A172 (cell line): ENCODE measurements at places on chromosomes 1 and 21.
A peak's percentile ranks its signal among the peaks of the same experiment; 100 is the strongest.

DNA sequence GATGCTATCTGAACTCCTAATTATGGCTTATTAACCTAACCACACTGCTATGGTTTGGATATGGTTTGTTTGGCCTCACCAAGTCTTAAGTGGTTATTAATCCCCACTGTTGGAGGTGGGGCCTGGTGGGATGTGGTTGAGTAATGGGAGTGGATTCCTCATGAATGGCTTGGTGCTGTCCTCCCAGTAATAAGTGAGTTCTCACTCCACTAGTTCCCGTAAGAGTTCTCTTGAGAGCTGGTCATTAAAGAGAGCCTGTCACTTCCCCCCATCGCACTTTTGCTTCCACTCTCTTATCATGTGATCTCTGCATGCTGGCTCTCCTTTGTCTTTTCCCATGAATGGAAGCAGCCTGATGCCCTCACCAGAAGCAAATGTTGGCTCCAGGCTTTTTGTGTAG is 328.8 kb downstream of the PLA2G4A start:
- DNase-seq, result no peak

DNA sequence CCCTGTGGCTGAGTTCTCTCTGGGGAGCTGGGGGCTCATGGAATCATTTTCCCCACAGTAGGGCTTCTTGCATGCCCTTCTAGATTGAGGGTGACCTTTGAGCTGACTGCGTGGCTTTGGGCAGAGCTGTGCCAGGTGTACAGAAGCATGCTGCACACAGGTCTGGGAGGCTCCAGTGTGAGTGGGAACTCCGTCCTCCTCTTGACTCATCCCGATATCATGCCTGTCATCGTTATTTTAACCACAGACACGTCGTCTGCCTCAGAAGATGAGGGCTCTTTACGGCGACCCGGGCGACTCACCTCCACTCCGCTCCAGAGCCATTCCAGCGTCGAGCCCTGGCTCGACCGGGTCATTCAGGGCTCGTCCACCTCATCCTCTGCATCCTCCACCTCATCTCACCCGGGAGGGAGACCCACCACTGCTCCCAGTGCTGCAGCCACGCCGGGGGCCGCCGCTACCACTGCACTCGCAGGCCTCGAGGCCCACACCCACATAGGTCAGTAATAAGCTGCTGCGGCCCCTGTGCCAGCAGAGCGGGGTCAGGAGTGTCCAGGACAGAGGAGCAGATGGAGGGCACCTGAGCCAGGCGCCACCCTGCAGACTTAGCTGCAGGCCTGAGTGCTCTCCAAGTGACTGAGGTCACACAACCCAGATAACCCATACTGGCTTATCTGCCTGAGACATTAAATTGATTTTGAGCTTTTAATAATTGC is 39.8 kb downstream of the DIP2A start:
- DNase-seq, result peak; percentile 28

- DNase-seq, result no peak
These were observed 9.5 kb downstream of the SLC45A3 start for GRCh38 chr1:205670611-205671430.

DNA sequence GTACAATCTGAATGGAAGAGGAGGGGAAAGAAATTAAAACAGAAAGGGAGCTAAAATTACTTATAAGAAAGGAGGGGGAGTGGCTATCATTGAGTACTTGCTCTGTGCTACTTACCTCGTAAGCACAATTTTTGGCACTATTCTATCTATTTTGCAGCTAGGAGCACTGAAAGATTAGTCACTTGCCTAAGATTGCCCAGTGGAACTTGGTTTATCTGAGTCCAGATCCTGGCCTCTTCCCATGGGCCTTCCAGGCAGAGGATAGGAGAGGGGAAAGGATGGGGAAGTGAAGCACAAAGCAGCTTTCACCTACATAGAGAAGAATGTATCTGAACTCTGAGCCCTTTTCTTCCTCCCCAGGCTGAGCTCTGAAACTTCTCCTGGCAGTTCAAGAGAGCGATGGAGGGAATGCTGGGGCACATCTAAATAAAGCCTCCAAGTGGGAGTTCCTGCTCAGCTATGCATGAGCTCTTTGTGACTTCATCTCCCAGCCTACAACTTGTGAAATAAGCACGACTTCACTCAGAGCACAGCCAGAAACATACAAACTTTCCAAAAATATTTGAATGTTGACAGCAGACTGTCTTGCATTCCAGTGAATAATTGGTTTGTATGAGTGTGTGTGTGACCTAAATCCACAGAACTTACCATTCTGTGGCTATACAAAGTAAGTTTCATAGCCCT is 29.4 kb downstream of the HMGB4 start:
- DNase-seq, result no peak

GRCh38 chr1:10866321-10867093 is 70.1 kb upstream of the CASZ1 start:
- DNase-seq, result peak; percentile 6
